ENCODE measurements at places on chromosomes 12 and 14.

DNA sequence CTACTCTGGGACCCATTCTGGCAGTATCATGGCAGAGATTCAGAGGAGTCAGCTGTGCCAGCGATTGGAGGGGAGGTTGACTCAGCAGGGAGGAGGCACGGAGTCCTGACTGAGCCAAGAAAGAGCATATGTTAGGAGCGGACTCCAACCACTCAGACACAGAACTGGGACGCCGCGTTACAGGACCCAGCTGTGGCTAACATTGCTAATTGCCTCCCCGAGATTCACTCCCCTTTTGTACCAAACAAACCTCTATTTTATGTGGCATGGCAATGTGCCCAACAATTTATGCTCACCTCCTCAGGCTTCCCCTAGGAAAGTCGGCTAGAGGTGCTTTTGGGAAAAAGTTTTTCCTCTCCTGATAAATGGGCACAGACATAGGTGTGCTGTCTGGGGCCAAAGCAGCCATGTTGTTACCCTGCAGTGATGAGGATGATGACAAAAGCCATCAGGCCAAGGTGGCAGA lies 15.2 kb upstream of the CLIP1 start:
- no peaks in the 10 kb centered on the region for H3K4me1 ChIP-seq
- no peak overlapping the region for H3K27ac ChIP-seq
- H3K36me3 ChIP-seq, result no peaks in the 10 kb centered on the region
- no peak overlapping the region for H3K4me3 ChIP-seq

GRCh38 chr12:42483521-42483790 lies 106.1 kb downstream of the PRICKLE1 start:
- H3K27me3 ChIP-seq, result peaks cover 68% of the 10 kb centered on the region
- H3K4me3 ChIP-seq, result peak overlapping the region; percentile 75
- H3K27ac ChIP-seq, result no peak overlapping the region
- DNase-seq, result peak; percentile 24
- H3K36me3 ChIP-seq, result no peaks in the 10 kb centered on the region
- peaks cover 13% of the 10 kb centered on the region for H3K4me1 ChIP-seq

- DNase-seq, result no peak
- no peak overlapping the region for H3K27ac ChIP-seq
- no peaks in the 10 kb centered on the region for H3K4me1 ChIP-seq
- H3K27me3 ChIP-seq, result no peaks in the 10 kb centered on the region
Observed at GRCh38 chr12:128637642-128638606, 185.8 kb downstream of the SLC15A4 start.

DNA sequence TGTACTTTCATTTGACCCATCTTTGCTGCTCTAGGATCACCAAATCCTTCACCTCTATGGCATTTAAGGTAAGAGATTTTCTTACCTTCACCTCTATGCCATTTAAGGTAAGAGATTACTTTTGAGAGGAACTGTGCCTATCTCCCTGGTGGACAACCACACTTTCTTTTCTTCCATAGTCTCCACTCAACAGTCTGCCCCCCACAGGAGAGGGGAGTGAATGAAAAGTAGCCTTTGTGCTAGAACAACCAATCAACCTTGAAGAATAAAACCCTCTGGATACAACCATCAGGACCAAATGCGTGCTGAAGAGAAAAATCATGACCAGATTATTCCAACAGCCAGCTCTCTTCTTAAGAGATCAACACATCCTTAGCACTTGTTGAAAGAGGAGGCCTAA lies 258.6 kb upstream of the TMPO start:
- H3K4me3 ChIP-seq, result no peak overlapping the region
- H3K27ac ChIP-seq, result no peak overlapping the region
- no peaks in the 10 kb centered on the region for H3K27me3 ChIP-seq
- no peaks in the 10 kb centered on the region for H3K4me1 ChIP-seq

DNA sequence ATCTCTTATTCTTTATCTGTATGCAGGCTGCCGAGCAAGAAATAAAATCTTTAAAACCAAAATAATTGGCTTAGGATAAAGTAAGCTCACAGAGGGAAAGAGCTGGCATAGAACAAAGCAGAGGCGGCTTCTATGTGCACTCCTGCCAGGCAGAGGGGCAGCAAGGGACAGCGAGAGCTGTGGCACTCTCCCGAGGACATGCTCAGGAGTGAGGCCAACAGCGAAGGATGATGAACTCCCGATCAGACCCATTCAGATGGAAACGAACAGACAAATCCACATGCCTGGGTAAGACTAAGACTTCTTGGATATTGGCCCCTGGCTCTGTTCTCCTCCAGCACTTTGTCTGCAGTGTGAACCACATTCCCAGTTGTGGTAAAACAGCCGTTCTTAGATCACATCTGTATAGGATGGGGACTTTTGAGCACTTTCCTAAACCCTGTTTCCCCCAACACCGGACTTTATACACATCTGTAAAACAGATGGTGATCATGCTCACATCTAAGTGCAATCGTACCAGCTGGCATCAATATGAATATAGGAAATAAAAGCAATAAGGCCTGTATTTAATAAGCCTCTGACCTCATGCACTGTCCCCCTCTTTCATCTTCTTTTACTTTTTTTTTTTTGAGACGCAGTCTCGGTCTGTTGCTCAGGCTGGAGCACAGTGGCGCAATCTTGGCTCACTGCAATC lies 134.1 kb downstream of the PPM1H start:
- H3K4me3 ChIP-seq, result no peak overlapping the region
- peaks cover 4% of the 10 kb centered on the region for H3K27me3 ChIP-seq
- H3K4me1 ChIP-seq, result no peaks in the 10 kb centered on the region
- DNase-seq, result no peak

DNA sequence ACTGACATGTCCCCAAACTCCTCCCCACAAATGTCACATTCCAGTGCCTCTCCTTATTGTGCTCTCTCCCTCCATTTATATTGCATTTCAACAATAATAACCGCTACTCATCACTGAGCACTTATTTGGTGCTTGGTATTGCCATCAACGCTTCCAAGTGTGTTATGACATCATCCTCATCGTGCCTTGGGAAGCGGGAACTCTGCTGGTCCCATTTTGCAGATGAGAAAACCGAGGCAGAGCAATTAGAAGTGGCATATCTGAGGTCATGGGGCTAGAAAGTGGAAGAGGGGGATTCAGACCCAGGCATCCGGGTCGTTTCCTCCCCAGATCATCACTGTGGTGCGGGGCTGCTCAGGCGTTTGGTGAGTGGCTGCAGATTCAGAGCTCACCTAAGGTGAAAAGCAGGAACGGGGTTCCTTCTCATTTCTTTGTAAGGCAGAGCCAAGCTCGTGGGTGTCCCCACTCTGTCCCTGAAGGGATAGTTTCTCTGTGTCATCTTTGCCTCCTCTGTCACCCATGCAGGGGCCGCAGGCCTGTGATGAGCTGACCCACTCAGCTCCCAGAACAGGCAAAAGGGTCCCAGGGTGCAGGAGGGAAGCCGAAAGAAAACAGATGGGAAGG lies 5.5 kb upstream of the FZD10 start:
- no peak for DNase-seq
- H3K4me1 ChIP-seq, result peaks cover 2% of the 10 kb centered on the region
- peaks cover 20% of the 10 kb centered on the region for H3K27me3 ChIP-seq
- H3K4me3 ChIP-seq, result no peak overlapping the region
- no peak overlapping the region for H3K27ac ChIP-seq
- H3K36me3 ChIP-seq, result no peaks in the 10 kb centered on the region

- H3K27ac ChIP-seq, result no peak overlapping the region
- no peak overlapping the region for H3K4me3 ChIP-seq
- no peaks in the 10 kb centered on the region for H3K27me3 ChIP-seq
- H3K4me1 ChIP-seq, result no peaks in the 10 kb centered on the region
Observed at GRCh38 chr14:38405851-38406635, 150.2 kb upstream of the CLEC14A start.

- H3K27ac ChIP-seq, result no peak overlapping the region
- peaks cover 8% of the 10 kb centered on the region for H3K27me3 ChIP-seq
- H3K4me1 ChIP-seq, result no peaks in the 10 kb centered on the region
Observed at GRCh38 chr14:64233531-64234190, 60.5 kb downstream of the ESR2 start.

- DNase-seq, result no peak
- no peaks in the 10 kb centered on the region for H3K27me3 ChIP-seq
- no peaks in the 10 kb centered on the region for H3K4me1 ChIP-seq
- H3K27ac ChIP-seq, result no peak overlapping the region
- H3K36me3 ChIP-seq, result no peaks in the 10 kb centered on the region
- H3K4me3 ChIP-seq, result no peak overlapping the region
Observed at GRCh38 chr12:129074379-129074778, 221.1 kb downstream of the GLT1D1 start.

DNA sequence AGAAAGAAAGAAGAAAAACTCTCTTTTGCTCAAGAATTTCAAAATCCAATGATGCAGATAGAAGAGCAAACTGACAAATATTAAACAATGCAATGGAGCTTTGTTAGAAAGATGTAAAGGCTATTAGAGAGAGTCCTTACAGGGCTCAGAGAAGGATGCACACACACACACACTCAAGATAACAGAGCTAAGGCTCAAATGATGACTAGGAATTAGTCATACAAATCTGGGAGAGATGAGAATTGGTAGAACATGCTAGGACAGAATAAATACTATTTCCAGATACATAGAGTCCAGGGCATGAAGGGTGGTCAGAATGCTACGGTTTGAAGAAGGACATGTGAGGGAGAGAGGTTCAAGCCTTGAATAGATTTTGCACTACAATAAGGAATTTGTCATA lies 650.1 kb upstream of the MDGA2 start:
- H3K36me3 ChIP-seq, result no peaks in the 10 kb centered on the region
- H3K4me1 ChIP-seq, result no peaks in the 10 kb centered on the region
- no peak overlapping the region for H3K27ac ChIP-seq
- H3K27me3 ChIP-seq, result no peaks in the 10 kb centered on the region
- DNase-seq, result no peak
